ENCODE measurements at places on chromosomes 4 and X.

DNA sequence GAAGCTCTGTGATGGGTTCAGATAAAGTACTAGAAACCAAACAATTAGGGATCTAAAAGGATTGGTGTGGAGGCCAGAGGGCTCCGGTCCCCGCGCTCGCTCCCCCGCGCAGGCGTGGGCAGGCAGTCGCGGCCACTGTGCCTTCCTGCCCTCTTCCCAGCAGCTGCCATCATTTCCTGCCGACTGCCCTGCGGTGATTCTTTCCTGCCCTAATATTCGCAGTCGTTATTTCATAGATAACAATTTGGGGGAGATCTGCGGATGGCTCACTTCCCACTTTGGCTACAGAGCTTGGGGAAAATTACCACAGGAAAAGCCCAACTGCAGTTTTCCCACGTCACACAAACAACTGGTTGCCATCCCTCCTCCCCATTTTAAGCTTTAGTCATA lies 2.2 kb downstream of the GRIA2 start:
- DNase-seq: no peak

DNA sequence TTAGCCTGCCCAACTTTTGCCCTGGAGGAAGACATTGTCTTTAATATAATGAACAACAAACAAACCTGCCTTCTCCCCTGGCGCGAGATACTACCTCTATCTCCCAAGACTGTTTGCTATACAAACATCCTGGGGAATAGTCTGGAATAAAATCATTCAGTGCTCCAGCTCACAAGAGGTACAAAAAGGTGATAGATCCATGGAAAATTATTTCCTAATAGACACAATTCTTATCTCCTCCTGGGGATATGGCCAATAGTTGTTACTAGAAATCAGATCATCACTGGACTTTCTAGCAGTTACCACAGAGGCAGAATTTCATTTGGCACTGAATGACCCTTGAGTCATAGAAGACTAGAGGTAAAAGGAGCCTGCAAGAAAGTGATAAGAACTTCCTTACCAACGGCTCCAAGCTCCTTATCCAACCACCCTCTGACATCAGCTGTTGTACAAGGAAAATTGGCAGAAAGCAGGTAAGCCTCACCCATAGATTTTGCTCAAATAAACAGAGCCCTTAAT lies 38.1 kb downstream of the MID1 start:
- DNase-seq: no peak

DNA sequence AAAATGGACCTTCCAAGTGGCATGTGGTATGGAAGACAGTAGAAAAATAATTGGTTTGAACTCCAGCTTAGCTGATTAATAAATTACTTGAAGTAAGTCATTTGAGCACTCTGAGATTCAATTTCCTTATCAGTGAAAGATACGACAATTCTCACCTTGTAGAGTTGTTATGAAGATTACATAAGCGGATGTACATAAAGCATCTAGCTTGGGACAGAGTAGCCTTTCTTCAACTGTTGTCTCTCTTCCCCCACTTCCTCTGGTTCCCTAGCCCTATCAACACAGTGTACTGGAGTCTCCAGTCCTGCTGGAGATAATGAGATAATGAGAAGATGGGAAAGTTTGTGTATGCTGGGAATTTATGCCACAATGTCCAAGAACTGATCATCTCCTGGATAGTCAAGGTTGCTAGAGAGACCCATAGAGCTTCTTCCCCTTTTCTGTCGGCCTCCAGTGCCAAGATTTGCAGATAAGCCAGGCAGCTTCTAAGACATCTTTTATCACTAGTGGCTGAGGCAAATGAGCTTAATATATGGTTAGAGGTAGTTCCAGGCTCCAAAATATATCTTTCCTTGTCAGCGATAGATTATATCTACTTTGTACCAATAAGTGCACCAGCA lies 33.9 kb downstream of the VSIG4 start:
- DNase-seq: no peak

DNA sequence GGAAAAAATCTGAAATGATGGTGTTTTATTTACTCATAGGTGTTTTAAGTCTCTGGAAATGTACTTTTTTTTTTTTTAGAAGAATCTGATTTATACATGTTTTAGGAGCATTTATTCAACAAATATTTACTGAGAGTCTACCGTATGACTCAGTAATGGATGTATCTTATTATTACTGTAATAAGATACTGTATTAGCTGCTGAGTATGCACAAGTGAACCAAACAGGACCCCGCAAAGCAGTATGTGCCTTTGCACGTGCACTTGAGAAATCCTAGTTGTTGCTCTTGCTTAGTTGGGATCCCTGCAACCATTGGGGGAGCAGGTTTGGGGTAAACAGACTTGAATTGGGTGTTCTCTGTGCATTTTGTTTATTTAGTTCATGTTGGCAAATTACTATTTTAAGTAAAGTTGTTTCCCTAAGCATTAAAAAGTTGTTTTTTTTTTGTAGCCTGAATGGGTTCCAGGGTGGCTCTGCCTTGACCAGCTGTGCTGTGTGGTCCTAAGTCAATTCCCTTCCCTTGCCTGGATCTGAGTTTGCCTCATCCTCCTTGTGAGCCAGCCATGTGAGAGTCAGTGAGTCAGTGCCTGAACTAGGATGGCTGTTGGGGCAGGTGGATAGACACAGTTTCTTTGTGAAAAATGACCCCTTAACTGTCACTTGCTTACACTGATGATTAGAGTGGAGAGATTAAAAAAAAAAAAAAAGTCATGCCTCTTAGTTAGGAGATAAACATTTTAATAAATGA lies 27.7 kb downstream of the DCUN1D4 start:
- no peak for DNase-seq

DNA sequence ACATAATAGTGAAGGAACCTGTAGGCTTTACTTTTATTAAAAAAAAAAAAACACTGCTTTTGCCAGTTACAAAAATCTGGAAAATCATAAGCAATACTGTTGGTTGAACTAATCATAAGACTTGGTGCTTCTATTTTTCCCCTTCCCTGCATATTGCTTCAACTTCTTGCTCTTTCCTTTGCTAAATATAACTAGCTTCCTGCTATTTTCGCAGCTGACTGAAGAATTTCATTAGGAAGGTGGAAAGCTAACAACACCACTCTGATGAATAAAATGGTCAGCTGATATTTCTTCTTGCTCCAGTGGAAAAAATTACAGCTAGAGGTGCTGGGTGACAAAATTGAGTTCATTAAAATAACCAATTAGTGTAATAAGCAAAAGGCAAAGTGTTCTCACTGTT lies 39.3 kb downstream of the MEPE start:
- no peak for DNase-seq

GRCh38 chr4:174591243-174592021 lies 69.1 kb upstream of the HPGD start:
- DNase-seq: no peak
